ENCODE measurements at places on chromosomes 1 and 21. TPM values are rescaled to one million over a fixed set of nuclear protein-coding genes. Genes with fewer than 3 reads are reported as not detected.

GRCh38 chr1:61111084-61112004, 29.0 kb downstream of the NFIA start:
- no peak for DNase-seq

- DNase-seq = no peak
Measured at GRCh38 chr1:10529765-10530164, 55.0 kb downstream of the PEX14 start.

DNA sequence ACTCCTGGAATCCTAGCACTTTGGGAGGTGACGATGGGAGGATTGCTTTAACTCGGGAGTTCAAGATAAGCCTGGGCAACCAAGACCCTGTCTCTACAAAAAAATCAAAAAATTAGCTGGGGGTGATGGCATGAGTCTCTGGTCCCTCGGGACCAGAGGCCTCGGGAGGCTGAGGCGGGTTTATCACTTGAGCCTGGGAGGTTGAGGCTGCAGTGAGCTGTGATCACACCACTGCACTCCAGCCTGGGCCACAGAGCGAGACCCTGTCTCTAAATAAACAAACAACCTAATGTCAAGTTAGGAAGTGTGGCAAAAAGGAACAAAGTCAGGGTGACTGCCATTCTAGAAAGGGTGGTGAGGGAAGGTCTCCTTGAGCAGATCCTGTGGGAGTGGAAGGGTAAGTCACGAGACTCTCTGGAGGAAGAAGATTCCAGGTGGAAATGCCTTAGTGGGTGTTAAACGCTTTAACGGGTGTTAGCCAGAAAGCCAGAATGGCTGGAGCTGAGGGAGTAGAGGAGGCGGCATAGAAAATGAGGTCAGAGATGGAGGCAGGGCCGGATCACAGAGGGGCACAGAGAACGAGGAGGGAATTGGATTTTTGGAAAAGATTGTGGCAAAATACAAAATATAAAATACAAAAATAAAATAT, 62.2 kb upstream of the ATP5PO start:
- no peak for DNase-seq

DNA sequence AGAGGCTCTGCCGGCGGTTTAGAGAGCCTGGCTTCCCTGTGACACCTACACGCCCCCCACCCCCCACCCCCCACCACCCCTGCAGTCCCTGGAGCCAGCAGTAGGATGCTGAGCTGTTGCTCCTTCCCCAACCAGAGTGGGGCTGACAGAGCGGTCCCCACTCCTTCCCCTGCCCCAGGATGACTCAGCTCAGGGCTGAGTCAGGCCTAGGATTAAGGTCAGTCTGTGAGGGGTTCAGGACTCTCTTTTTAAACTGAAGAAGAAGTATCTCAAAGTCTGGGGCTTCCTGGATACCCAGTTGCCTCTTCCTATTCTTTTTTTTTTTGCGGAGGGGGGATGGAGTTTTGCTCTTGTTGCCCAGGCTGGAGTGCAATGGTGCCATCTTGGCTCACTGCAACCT, 19.1 kb downstream of the DMBX1 start:
- peak; percentile 65 for DNase-seq

- DNase-seq = no peak
Measured at GRCh38 chr1:53551428-53551995, 92.3 kb downstream of the DMRTB1 start.

The L1TD1 gene
- not detected for total RNA-seq

The TNFRSF9 gene
- 10.5 TPM for total RNA-seq

The CCDC27 gene
- not detected for total RNA-seq

GRCh38 chr1:233791721-233792120, 112.8 kb upstream of the SLC35F3 start:
- no peak for DNase-seq

DNA sequence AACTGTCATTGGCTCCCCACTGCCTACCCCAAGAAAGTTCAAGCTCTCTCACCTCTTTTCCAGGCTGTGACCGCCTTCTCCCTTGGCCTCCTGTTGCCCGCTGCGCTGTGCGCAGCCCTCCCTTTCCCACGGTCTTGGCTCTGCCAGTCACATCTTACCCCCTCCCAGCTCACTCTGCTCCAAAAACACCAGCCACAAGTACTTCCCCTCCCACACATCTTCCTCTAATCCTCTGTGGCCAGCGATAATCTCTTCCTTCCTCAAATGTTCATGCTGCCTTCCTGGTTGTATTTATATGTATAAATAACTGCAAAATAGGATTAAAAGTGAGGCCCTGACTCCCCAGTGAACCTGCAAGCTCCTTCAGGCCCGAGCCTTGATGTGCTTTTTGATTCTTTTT, 81.8 kb downstream of the AJAP1 start:
- no peak for DNase-seq

- DNase-seq = no peak
Measured at GRCh38 chr1:211379446-211379845, 52.8 kb downstream of the TRAF5 start.

GRCh38 chr1:225735252-225736149, 42.1 kb upstream of the SRP9 start:
- peak; percentile 97 for DNase-seq

- no peak for DNase-seq
Measured at GRCh38 chr1:220707160-220707559, 17.0 kb downstream of the C1orf115 start.

GRCh38 chr1:159370855-159371254, 61.1 kb upstream of the OR10J4 start:
- DNase-seq = no peak

The WNT2B gene
- under 0.01 TPM for total RNA-seq

DNA sequence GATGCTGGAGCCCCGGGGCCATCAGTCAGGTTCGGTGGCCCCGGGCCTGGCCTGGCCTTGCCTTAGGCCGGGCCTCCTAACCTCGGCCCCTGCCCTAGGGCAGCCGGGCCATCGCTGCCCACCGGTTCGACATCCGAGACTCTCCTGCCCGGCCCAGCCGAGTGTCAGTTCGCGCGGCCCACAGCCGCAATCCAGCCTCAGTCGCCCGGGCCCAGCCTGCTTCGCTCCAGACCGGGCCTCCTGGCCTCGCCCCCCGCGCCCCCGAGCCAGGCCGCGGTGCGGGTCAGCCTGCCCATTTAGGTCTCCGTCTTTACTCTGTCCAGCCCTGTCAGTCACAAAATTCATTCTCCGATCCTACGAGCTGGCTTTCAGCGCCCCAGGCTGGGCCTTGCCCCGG, 777 bp downstream of the LRRC41 start:
- peak; percentile 36 for DNase-seq

The SLC1A7 gene
- not detected for total RNA-seq

The DYRK1A gene
- total RNA-seq = 79.8 TPM

The MCOLN3 gene
- 2.1 TPM for total RNA-seq

The COL8A2 gene
- 1.7 TPM for total RNA-seq

DNA sequence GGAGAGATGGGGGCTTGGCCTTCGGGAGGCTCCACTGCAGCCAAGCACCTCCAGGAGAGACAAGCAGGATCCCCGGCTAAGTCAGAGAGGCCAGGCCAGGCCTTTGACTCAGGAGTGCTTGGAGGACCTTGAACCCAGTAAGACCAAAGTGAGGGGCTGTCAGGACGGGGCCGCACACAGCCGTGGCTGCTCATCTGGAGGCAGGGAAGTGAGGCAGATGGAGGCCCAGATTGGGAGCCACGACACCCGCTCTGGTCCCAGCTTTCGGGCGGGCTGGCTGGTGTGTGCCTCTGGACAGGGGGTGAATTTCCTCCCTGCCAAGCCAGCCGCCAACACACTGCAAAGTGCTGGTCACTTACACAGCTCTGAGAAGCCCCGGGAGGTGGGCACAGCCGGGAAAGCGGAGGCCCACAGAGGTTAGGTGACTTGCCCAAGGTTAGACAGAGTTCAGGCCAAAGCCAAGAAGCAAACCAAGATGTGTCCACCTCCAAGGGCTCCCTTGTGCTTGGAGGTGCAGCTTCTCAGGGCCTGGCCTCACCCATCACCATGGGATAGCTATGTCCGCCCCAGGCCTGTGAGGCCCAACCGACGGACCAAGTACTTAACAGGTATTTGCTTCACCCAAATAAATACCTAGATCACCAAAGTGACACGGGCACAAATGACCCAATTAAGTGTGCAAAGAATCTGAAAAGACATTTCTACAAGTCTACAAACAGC, 58.3 kb downstream of the CHD5 start:
- DNase-seq = no peak

- no peak for DNase-seq
Measured at GRCh38 chr1:27885621-27886352, 13.4 kb downstream of the THEMIS2 start.

The YRDC gene
- 32.8 TPM for total RNA-seq

GRCh38 chr1:172449585-172450523, 6.0 kb upstream of the PIGC start:
- peak; percentile 70 for DNase-seq

- no peak for DNase-seq
Measured at GRCh38 chr1:186904361-186904760, 75.6 kb downstream of the PLA2G4A start.

GRCh38 chr1:234968451-234968850, 160.2 kb downstream of the TOMM20 start:
- no peak for DNase-seq

GRCh38 chr1:112866151-112866550, 89.8 kb downstream of the SLC16A1 start:
- peak; percentile 68 for DNase-seq

GRCh38 chr1:64750875-64751274, 6.0 kb downstream of the RAVER2 start:
- no peak for DNase-seq

DNA sequence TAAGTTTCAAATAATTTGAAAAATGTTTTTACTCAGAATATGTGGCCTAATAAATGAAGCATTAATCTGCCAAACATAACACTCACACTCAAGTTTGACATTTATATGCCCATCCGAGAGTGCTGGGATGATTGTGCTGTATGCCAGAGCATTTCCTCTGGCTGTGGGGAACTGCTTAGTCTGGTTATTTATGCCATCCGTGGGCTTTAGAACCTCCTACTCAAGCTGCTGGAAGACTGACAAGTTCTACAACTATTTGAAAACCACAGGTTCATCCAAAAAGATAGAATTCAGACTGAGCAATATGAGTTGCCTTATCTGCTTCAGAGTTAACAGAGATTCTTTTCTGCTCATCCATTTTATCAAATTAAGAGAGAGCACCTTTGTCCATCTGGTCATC, 25.9 kb downstream of the PCNX2 start:
- DNase-seq = peak; percentile 72

- DNase-seq = peak; percentile 91
Measured at GRCh38 chr1:35449334-35450008, 107.7 kb downstream of the KIAA0319L start.

DNA sequence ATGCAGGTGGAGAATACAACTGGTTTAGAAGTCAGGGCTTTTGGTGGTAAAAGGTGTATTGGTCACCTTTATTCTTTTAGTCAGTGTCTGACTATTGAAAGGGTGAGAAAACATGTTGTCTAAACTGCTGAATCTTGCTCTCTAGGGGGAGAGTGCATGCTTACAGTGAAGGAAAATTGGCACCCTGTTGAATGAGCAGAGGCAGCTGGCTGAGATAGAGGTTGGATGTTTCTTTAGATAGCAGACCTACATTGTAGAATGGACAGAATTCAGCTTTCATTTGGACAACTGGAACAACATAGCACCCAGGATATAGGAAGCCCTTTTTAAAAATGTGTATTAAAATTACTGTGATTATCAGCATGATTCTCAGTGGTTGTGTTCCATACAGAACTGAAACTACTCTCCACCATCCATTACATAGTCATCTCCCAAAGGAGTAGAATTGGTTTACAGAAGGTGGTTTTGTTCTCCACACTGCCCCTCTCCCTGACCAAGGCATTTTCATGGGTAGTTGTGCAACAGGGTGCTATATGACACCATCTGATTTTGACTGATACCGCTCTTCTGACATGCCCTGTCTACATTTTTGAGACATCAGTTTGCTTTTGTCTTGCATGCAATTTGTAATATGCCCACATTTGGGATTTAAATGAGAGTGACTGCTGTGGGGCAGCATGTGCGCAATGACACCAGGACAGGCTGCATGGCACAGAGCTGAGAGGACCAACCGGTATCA, 16.2 kb downstream of the RHOU start:
- DNase-seq = no peak

The ACOT11 gene
- total RNA-seq = 0.66 TPM

GRCh38 chr1:67666636-67667035, 18.4 kb upstream of the GADD45A start:
- DNase-seq = no peak

The RNU1-3 gene
- not detected for total RNA-seq

- no peak for DNase-seq
Measured at GRCh38 chr21:38404177-38404576, 94.1 kb downstream of the ERG start.

- DNase-seq = no peak
Measured at GRCh38 chr1:238953448-238954010, 432.8 kb upstream of the CHRM3 start.

Data from M059J (cell line).